ENCODE measurements at places on chromosomes 2 and 18. TPM values are rescaled to one million over a fixed set of nuclear protein-coding genes. Genes with fewer than 3 reads are reported as not detected.

Gene SCN2A
- polyA plus RNA-seq: 47.8 TPM

Gene DUSP28
- polyA plus RNA-seq: 23.7 TPM

Gene PTPRN
- 89.5 TPM for polyA plus RNA-seq

Gene TTC31
- polyA plus RNA-seq: 0.66 TPM

Gene KLF11
- 0.74 TPM for polyA plus RNA-seq

Gene GPR35
- not detected for polyA plus RNA-seq

Gene DPP10
- polyA plus RNA-seq: 219 TPM

Gene ICA1L
- 10.4 TPM for polyA plus RNA-seq

Gene ECEL1
- polyA plus RNA-seq: not detected

Gene ATF2
- 39.1 TPM for polyA plus RNA-seq

Gene CGREF1
- polyA plus RNA-seq: 28.9 TPM

Gene ASIC4
- polyA plus RNA-seq: not detected

Gene LDAH
- polyA plus RNA-seq: 19.1 TPM

Gene HES6
- polyA plus RNA-seq: 0.26 TPM

Gene CAB39
- 45.8 TPM for polyA plus RNA-seq

Data from Purkinje cell (primary cell).